ENCODE measurements at places on chromosomes 1 and 21.

DNA sequence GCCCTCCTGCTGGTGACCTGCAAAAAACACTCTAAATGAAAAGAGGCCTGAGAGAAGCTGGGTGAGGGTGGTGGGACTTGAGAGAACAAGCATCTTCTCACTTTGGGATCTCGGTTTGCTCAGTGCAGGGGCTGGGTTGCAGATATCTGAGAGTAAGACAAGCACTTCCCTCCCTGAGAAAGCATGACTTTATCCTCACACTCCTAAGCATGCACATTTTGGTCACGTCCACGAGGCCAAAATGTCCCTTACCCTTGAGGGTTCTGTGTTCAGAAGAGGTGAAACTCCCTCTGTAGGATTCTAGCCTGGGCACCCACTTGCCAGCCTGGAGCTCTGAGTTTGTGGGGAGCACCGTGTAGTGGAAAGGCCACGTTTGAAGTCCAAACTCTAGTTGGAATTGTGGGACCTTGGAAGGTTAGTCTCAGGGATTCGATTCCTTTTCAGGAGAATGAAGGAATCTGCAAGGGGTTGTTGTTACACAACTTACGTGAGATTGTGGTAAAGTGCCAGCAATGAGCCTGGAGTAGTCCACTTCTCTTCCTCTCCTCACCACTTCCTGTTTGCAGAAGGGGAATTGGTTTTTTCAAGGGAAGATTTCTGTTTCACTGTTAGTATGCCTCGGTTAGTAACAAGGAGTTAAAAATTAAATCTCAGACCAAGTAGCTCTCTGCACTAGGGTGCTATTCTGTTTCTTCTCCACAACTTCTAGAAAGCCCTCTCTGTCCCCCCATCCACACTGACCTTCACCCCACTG, 3.0 kb downstream of the FCAMR start:
- peak; percentile 57 for DNase-seq

GRCh38 chr1:53219711-53220110, 723 bp downstream of the CZIB start:
- no peak for DNase-seq

DNA sequence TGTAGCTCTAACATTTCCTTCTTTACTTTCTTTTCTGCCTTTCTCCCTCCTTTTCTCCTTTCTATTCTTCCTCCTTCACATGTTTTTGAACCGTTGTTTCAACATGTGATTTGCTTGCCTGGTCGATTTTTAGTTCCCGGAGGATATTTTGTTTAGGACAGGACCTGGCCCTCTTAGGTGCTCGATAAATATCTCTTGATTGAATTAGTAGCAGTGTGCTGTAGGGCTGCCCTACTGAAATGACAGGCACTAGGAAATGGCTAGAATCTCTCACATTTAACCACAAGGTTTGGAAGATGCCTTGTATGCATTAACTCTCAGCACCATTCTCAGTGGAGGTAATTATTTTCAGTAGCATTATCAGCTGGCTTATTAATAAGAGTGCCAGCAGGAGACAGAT, 305.6 kb downstream of the PAPPA2 start:
- no peak for DNase-seq

GRCh38 chr1:164640686-164641352, 81.8 kb downstream of the PBX1 start:
- no peak for DNase-seq

GRCh38 chr1:243270097-243270864, 14.4 kb downstream of the SDCCAG8 start:
- DNase-seq = no peak

DNA sequence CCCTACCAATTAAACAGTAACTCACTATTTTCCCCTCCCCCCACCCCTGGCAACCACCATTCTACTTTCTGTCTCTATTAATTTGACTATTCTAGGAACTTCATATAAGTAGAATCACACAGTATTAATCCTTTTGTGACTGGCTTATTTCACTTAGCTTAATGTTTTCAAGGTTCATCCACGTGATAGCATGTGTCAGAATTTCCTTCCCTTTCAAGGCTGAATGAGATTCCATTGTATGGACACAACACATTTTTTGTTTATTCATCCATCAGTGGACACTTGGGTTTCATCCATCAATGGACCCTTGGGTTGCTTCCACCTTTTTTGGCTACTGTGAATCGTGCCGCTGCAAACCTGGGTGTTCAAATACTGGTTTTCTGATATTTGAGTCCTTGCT, 41.7 kb downstream of the EIF2D start:
- no peak for DNase-seq

DNA sequence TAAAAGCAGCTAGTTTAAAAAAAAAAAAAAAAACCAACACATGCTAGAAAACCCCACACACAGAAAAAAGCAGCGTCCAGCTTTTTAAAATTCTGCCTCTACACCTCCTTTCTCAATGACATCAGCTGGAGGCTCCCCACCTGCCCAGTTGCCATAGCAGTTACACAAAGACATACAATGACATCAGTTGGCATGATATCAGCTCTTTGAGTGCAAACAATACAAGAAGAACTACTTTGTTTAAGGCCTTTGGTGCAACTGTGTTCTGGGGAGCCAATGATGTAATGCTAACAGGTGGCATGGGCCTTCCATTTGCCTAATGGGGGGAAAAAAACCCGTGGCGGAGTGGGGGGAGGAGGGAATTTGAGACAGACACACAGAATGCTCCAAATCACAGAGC, 32.9 kb downstream of the DUSP10 start:
- DNase-seq = peak; percentile 60
